ENCODE measurements at places on chromosomes 3 and 15.

- DNase-seq: no peak
Observed at GRCh38 chr15:79003896-79004295, 59.0 kb upstream of the CTSH start.

DNA sequence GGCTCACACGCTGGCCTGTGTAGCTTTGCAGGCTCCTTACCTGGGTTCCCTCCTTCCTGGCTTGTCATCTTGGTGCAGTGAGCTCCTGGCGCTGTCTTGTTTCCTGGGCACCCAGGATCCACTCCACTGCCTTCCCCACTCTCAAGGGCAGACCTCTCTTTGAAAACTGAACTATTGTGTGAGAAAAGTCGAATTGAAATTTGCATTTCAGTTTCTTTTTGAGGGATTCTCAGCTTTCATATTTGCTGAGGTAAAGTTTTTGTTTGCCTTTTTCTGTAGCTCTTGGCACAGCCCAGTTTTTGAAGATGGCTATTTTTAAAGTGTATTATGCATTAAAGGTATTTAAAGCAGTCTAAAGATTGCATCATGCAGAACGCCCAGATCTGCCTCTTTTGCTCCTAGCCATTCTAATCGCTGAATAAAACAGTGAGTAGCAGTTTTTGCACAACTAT lies 70.1 kb downstream of the CCK start:
- DNase-seq: no peak

DNA sequence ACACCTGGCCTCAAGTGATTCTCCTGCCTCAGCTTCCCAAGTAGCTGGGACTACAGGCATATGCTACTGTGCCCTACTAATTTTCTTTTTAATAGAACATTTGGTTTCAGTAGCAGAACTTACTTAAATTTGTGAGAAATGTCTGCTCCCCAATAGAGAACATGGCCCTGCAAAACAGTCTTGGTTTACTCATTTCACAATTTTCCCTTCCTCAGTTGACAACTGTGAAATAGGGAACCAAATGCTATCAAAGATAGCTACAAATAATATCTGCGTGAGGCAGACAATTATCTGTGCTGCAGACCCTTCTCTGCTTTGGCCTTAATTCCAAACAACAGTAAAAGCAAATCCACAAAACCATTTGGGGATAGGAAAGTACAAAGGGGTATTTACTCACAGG lies 22.6 kb downstream of the METTL6 start:
- no peak for DNase-seq

- DNase-seq: no peak
Observed at GRCh38 chr3:122498152-122498551, 16.6 kb downstream of the KPNA1 start.

GRCh38 chr15:71627188-71627587 lies 183.2 kb upstream of the NR2E3 start:
- no peak for DNase-seq

DNA sequence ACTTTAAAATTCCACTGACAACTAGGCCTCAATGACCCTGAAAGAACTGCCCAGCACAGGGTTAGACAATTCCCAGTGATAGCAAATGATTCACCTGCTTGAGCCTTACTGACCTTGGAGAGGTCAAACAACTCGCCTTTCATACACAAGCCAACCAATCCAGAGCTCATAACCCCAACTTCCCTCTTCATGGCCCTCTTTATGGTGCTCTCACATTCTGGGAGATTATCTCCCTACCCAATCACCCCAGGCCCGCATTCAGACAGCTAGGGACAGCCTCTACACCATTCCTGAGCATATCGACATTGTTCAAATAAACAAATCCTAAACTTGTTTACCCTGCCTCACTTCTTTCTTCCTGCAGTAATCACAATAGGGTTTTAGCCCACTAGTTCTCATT lies 32.2 kb upstream of the COLQ start:
- no peak for DNase-seq

GRCh38 chr15:63638839-63639238 lies 41.7 kb downstream of the FBXL22 start:
- DNase-seq: no peak

DNA sequence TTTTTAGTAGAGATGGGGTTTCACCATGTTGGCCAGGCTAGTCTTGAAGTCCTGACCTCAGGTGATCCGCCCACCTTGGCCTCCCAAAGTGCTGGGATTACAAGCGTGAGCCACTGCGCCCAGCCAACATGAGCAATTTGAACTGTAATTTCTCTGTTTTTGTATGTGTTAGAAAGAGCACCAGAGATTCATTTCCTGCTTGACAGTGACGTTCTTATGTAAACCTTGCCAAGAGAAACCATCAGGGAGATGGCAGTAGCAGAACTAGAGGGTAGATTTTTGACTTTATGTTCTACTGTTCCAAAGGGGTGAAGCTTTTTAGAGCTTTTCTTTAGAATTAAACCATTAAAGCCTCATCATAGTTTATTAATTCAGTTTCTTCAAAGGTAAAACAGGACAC lies 148.1 kb upstream of the UMPS start:
- DNase-seq: no peak

DNA sequence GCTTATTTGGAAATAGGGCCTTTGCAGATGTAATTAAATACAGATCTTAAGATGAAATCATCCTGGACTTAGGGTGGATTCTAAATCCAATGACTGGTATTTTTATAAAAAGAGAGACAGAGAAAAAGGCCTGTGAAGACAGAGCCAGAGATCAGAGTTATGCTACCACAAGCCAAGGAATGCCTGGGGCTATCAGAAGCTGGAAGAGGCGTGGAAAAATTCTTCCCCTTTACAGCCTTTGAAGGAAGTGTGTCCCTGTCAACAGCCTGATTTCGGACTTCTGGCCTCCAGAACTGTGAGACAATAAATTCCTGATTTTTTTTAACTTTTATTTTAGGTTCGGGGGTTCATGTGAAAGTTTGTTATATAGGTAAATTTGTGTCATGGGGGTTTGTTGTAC lies 154.1 kb upstream of the CADPS start:
- DNase-seq: no peak

GRCh38 chr15:59531066-59531675 lies 80.4 kb upstream of the GCNT3 start:
- DNase-seq: no peak

DNA sequence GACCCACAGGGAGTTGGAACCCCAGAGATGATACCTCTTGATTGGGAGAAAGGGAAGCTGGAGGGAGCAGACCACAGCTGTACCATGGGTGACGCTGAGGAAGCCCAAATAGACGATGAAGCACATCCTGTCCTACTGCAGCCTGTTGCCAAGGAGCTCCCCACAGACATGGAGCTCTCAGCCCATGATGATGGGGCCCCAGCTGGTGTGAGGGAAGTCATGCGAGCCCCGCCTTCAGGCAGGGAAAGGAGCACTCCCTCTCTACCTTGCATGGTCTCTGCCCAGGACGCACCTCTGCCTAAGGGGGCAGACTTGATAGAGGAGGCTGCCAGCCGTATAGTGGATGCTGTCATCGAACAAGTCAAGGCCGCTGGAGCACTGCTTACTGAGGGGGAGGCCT lies 201.1 kb downstream of the AKAP13 start:
- DNase-seq: no peak

DNA sequence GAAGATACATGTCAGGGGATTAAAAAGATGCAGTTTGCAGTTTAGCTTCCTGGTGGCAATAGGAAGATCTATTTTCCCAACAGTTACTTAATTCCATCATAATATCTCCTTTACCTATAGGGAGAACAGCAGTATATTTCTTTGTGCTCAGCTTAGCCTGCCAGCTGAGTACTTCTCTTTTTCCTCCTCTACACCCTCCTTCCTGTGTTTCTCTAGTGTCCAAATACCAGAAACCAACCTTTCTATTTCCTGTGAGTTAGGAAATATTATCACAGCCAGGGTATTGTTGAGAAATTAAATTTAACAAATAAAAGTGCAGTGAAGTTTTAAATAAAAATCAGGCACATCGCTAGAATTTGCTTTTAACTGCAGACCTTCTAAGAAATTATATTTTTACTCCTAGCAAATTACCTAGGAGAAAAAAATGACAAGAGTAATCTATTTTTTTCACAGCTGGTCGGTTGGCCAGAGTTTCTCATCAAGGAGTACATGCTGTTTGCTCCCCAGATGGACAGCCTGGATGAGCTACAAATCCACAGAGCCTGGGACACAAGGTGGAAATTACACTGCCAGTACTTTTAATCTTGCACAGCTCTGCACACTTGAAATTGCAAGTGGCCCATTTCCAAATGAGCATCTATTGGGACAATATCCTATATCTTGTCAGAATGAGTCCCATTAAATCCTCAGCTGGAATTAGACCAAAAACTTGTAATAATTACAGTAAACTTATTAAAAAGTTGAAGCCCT lies 185.2 kb upstream of the CFAP20DC start:
- DNase-seq: no peak

- no peak for DNase-seq
Observed at GRCh38 chr3:29590461-29590860, 309.6 kb downstream of the RBMS3 start.

DNA sequence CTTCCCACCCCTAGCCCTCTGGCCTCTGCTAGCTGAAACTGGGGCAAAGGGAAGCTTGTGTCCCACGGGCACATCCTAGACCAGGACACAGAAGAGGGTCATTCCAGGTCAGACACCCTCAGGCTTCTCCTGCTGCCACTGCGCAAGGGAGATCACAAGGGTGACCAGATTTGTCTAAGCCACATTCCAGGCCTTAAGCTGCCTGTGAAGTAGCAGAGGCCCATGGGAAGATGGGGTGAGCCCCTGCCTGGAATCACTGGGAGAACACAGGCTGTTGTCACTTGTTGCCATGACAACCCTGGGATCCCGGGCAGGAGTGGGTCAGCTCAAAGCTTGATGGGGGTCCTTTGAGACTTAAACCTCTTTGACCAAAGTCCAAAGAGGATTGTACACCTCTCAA lies 10.8 kb downstream of the STRA6 start:
- no peak for DNase-seq

DNA sequence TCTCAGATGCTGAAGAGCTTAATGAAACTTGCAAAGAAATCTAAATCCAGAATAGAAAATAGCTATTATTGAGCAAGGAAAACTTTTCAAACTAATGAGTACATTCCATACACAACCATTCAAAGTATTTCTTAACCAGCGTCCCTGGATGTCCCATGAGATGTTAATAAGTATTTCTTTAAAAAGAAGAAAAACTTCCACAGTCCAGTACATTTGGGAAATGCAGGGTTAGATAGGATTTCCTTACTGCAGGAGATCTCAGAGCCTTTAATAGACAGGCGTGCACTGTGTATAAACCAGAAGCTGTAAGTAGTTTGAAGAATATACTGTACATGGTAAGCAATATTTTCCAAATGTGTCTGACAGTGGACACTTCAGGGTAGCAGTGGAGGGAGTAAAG lies 29.6 kb upstream of the BHLHE40 start:
- DNase-seq: peak; percentile 19

- DNase-seq: no peak
Observed at GRCh38 chr3:138950006-138950644, 3.1 kb downstream of the FOXL2NB start.

GRCh38 chr15:78315686-78316282 lies 16.4 kb upstream of the SKIC8 start:
- DNase-seq: no peak

- peak; percentile 4 for DNase-seq
Observed at GRCh38 chr15:95086531-95087252, 855.3 kb downstream of the MCTP2 start.

DNA sequence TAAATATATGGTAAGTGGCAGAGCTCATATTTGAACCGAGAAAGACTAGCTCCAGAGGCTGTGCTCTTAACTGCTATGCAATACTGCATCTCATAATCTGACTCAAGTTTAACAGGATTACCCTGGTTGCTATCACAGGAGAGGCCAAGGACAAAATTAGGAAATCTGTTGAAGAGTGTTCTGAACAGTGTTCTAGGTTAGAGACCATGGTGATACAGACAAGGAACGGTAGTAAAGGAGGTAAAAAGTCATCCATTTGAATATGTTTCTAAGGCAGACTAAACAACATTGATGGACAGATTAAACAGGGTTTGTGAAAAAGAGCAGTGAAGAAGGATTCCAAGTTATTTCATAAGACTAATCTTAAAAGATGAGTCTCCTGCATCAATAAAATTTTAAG lies 22.1 kb downstream of the PLOD2 start:
- no peak for DNase-seq

- DNase-seq: no peak
Observed at GRCh38 chr3:88147261-88147660, 2.5 kb upstream of the C3orf38 start.

- DNase-seq: no peak
Observed at GRCh38 chr15:29003191-29003839, 117.5 kb downstream of the APBA2 start.

DNA sequence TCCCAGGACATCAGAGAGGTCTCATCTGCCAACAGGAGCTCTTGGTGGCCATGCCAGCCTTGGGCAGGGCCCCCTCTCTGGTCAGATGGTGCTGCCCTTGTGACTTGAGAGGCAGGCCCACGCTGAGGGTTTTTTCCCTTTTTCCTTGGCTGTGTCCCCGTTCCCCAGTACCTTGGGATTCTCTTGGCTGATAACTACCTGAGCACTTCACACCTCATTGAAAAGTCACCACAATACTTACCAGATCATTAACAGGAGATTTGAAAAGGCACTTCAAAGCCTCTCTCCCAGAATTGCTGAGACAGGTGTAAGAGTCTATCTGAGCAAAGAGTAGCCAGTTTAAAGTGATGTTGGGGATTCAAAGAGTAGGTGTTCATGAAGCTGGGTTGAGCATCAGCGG lies 15.1 kb upstream of the TMEM158 start:
- no peak for DNase-seq

DNA sequence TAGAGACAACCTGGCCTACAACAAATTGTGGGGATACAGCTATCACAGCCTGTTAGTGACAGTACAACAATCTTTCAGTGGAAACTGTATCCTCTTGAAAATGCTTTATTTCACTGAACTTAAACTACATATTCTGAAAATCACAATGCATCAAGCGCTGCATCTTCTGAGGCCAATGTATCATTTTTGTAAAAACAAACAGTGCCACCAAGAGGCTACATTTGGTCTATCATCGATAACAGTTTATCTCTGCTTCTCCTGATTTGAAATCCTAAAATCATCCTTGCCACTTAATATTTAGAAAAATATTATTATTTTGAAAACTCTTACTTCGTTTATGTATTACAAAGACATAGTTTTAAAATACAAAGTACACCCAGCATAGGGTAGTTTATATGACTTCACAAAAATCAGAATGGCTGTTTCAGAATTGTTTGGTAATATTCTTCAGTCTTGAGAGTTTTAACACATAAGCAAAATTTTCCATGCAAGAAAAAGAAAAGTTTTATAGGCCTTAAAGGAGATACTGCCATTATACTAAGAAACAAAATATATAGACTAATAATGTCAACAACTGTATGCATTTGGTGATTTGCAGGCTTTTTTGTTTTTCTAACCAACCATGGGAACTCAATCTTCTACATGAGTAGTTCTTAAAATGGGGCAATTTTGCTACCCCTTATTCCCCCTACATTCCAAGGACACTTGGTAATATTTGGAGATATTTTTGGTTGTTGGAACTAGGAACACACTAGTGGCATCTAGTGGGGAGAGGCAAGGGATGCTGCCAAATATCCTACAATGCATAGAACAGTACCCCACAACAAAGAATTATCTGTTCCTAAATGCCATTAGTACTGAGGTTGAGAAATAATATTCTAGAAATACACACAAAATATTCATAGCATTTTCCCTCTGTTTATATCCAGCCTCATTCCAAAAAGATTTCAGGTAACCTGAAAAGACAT lies 42.3 kb downstream of the WDR72 start:
- peak; percentile 2 for DNase-seq

Measured in skeletal muscle cell (primary cell).